CD4-positive, alpha-beta memory T cell (primary cell): ENCODE measurements at places on chromosomes 1 and 21. TPM values are rescaled to one million over a fixed set of nuclear protein-coding genes. Genes with fewer than 3 reads are reported as not detected.

SLC5A9 gene
- not detected for polyA plus RNA-seq

DMRTA2 gene
- polyA plus RNA-seq: not detected

MATN1 gene
- polyA plus RNA-seq: 0.53 TPM

PGLYRP3 gene
- not detected for polyA plus RNA-seq

KCNE2 gene
- 0.63 TPM for polyA plus RNA-seq

IL20 gene
- not detected for polyA plus RNA-seq
